Prostate gland (tissue), 2 donors: ENCODE measurements at places on chromosomes 5 and 9. TPM values are rescaled to one million over a fixed set of nuclear protein-coding genes. Genes with fewer than 3 reads are reported as not detected.

DNA sequence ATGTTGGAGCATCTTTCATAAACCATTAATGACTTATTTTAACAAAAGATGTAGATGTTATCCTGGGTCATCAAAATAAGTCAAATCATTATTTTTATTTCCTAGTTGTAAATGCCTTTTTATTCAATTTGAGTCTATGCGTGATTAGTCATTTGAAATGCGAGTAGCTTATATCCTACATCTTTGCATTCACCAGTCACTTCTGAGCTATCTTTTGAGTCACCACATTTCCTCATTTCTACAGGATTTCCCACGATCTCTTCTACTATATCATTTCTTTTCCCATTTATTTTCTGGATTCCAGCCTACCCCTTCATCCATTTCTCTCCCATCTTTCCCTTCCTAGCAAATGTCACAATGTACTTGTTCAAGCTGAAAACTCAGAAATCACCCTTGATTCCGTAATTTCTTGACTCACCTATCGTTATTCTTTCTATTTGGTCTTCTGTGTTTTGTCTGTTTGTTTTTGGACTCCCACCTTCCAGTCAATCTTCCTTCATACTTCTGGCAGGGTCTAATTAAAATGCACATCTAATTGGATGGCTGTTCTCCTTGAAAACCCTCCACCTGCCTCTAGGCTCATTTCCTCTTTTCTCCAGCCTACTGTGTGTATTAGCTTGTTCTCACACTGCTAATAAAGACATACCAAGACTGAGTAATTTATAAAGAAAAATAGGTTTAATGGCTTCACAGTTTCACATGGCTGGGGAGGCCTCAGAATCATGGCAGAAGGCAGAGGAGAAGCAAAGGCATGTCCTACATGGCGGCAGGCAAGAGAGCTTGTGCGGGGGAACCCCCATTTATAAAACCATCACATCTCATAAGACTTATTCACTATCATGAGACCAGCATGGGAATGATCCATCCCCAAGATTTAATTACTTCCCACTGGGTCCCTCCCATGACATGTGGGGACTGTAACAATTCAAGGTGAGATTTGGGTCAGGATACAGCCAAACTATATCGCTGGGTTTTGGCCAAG lies 112.4 kb downstream of the MEF2C start:
- DNase-seq = no peak

GRCh38 chr5:59537961-59538749 lies 355.4 kb downstream of the PDE4D start:
- DNase-seq = no peak

GRCh38 chr5:168788107-168788506 lies 208.9 kb upstream of the PANK3 start:
- no peak for DNase-seq

RGS14 gene
- total RNA-seq = 24.2 TPM

DNA sequence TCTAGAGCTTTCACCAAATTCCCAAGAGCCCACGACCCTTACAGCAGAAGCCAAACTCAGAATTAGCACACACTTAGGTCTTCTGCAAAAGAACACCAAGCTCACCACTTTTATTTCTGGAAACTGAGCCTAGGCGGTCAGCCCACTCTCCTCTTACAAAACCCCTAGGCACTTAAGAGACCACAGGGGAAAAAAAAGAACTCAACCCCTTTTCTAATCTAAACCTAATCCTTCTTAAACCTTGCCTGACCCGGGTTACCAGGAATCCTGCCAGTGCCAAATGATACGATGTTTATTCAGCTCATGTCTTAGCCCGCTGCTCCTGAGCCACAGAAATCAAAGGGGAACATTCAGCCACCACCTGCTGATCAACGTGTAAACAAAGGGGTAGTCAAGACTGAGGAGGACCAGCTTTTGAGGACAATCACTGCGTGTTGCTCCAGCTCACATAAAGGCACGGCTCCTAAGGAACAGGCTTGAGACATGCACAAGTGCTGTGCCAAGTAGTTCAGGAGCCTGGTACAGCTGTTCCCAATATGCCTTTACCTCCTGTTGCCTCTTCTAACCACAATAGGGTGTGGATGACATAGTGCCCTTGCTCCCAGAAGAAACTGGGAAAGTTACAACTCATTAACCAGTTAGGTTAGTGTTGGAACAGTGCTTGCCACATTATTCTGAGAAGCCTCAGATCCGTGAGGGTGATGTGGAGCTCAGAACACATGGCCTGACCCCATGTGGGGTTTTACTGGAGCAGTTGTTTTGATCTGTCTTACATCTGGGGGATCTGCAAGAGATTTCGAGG lies 49.3 kb downstream of the ZFAND5 start:
- DNase-seq = peak; percentile 86

DNA sequence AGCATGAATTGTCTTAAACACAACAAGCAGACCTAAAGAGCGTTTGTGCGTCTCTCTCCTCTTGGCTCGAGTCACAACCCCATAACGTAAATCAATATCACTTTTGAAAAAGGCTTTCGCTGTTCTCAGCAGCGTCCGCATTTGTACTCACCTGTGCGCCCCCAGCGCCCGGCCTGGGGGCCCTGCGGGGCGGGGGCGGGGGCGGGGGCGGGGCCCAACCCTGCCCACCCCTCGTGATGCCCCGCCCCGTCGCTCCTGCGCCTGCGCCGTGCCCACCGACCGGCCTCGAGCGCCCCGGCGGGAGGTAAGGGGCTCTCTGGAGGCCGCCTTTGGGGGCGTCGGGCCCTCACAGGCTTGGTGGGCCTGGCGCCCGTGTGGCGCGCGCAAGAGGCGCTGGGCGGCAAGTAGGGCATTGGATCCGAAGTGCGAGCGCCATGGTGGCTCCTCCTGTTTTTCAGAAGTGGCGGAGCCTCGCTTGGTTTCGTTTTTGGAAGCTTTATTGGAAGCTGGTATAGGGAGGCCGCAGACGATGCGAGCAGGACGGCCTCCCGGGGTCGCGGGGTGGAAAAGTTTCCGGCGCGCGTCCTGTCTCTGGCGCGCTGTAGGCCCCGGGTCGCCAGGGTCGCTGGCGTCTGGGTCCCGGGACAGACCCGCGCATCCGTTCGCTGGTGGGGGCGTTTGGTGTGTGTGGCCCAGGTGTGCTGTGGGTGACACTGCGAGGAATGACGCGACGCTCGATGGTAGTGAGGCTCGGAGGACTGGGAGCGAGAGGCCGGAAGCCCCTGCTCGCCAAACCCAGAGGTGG lies at the start of gene STX17:
Gene STX17 (plus strand): TSS at position 252 of the 805 bp plus-strand sequence. CDS start 8,586 bp downstream, outside the sequence.
- peak; percentile 73 for DNase-seq

FGF18 gene
- 0.51 TPM for total RNA-seq

- no peak for DNase-seq
Observed at GRCh38 chr5:33827018-33827707, 64.6 kb downstream of the ADAMTS12 start.

TAF11L9 gene
- total RNA-seq = not detected

DNA sequence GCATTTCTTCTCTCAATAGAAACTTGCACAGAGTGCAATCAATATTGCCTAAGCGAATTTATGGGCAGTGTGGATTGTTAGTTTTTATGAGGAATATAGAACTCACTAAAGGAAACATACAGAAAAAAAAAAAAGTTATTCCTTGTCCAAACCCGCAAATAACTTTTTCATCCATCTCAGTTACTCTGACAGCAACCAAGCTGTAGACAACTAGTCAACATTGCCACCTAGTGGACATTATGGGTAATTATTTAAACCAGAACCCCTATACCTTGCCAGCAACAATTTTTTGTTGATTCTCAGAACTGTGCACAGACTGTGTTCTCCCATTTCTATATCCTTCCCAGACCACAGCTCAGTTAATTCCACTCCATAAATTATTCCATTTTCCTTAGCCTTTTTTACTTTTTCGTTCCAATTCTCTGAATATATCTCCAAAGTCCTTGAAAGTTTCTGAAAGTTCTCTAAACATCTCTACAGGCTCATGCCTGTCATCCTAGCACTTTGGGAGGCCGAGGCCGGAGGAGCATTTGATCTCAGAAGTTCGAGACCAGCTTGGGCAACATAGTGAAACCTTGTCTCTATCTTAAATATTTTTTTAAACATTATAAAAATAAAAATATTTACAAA lies 2.6 kb upstream of the AFAP1L1 start:
- no peak for DNase-seq

JAKMIP2 gene
- total RNA-seq = 0.85 TPM

- no peak for DNase-seq
Observed at GRCh38 chr5:107554776-107555424, 115.8 kb downstream of the EFNA5 start.

DNA sequence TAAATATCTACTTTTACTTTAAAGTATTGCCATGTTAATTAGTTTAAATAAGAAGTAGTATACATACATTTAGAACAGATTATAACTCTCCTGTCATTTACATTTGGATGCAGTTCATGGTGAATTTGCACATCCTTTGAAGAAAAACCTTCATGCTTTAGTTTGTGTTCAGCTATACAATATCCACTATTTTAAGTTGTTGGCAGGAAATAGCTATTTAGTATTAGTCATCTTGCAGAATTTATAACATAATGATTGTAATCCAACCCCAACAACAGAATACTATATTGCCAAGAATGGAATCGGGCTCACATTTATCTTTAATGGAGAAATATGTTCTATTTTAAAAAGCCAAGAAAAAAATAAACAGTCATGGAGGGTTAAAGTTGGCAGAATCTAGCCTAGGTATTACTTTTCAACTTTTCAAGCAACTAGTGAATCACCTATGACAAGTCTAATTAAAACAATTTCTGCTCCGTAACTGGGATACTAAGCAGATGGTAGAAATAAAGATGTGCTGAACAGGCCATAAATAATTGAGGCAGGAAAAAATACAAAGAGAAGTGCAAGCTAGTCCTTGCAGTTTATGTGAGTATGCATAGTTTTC lies 1170.6 kb upstream of the NUDT12 start:
- no peak for DNase-seq

GRCh38 chr5:160438316-160439204 lies 16.9 kb downstream of the PTTG1 start:
- DNase-seq = peak; percentile 32

- no peak for DNase-seq
Observed at GRCh38 chr5:150339165-150339564, 18.3 kb upstream of the TCOF1 start.

DNA sequence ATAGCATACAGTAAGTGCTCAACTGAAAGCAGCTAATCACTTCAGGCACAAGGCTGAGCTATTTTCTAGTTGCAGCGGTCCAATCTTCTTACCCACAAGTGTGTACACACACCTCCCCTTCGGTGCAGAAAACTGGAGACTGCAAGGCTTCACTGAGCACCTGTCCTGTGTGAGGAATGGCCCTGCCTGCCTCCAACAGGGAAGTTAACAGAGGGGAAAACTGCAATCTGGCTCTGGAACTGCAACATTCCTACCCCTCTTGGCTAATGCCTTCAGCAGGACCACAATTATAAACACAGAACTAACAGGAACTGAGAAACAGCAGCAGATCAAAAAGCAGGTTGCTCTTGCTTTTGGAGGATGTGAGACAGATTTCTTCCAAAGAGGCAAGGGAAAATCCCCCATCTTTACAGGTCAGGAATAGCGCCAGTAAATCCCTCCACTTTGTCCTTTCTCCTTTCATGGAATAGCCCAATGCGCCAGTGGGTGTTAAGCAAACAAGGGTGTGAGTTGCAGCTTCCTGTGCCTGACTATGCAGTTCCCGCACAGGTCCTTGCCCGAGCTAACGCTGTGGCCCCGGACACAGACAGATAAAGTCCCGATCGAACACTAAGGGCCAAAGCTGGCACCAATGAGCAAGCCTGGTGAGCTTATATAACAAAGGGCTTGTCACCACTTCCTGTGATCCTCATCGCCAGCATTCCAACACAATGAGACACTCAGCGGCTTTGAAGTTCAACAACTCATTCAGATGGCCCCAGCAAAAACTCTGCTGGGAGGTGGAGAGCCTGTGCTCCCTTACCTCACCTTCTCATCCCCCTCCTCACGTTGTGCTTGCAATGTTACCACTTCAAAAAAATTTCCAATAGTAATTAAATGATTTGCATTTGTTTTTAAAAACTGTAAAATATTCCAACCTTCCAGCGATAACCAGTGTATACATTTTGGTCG lies 21.5 kb downstream of the SHB start:
- peak; percentile 74 for DNase-seq

- DNase-seq = no peak
Observed at GRCh38 chr9:116342941-116343340, 189.3 kb downstream of the PAPPA start.

- no peak for DNase-seq
Observed at GRCh38 chr9:10773136-10773535, 160.3 kb upstream of the PTPRD start.

GRCh38 chr5:115875447-115875846 lies 33.7 kb downstream of the AP3S1 start:
- no peak for DNase-seq

- peak; percentile 30 for DNase-seq
Observed at GRCh38 chr9:18499062-18499461, 25.1 kb downstream of the ADAMTSL1 start.

- DNase-seq = no peak
Observed at GRCh38 chr9:5562806-5563416, 52.6 kb downstream of the PDCD1LG2 start.

- no peak for DNase-seq
Observed at GRCh38 chr9:967903-968641, 8.4 kb upstream of the DMRT3 start.

EQTN gene
- total RNA-seq = 3.0 TPM

- DNase-seq = peak; percentile 23
Observed at GRCh38 chr5:112823656-112824055, 37.4 kb upstream of the SRP19 start.

GRCh38 chr5:15510092-15510491 lies 10.1 kb downstream of the FBXL7 start:
- DNase-seq = no peak

DNA sequence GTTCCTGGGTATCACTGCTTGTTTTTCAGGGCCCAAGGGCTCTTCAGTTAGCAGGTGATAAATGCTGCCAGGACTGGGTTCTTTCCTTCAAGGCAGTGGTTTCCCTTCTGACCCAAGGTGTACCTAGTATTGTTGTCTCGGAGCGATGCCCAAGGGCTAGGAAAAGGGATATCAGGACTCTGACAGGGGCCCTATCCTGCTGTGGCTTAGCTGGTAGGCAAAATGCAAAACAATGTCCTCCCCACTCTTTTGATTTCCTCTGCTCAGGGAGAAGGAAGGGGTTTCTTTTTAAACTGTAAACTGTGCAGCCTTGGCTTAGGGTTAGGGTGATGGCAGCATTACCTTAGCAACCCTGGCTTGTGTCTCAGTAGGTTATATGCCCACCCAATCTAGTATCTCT lies 508.8 kb upstream of the CTNND2 start:
- DNase-seq = no peak

PCDHGA7 gene
- 4.1 TPM for total RNA-seq

DNA sequence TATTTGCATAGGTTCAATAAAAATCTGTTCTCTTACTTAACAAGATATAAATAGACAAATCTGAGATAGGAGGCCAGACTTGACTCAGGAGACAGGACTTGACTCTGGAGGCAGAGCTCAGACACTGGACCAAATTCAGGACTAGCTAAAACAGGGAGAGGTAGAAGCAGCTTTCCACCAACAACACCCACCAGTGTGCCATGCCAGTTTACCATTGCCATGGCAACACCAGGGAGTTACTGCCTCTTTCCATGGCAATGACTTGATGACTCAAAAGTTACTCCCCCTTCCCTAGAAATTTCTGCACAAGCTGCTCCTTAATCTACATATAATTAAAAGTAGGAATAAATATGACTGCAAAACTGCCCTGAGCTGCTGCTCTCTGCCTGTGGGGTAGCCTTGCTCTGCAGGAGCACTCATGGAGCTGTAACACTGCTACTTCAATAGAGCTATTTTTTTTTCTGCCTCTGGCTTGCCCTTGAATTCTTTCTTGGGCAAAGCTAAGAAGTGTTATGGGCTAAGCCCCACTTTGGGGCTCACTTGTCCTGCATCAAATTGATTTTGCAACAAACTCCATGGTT lies 473.0 kb downstream of the PLK2 start:
- DNase-seq = no peak

PCDHB5 gene
- 11.3 TPM for total RNA-seq

GRCh38 chr5:94544031-94544650 lies 74.3 kb downstream of the KIAA0825 start:
- DNase-seq = no peak

MOB3B gene
- 3.1 TPM for total RNA-seq
